H1 (cell line): ENCODE measurements at places on chromosomes 13 and 19.

GRCh38 chr13:28052945-28053344 lies 47.4 kb downstream of the FLT3 start:
- DNase-seq = no peak

DNA sequence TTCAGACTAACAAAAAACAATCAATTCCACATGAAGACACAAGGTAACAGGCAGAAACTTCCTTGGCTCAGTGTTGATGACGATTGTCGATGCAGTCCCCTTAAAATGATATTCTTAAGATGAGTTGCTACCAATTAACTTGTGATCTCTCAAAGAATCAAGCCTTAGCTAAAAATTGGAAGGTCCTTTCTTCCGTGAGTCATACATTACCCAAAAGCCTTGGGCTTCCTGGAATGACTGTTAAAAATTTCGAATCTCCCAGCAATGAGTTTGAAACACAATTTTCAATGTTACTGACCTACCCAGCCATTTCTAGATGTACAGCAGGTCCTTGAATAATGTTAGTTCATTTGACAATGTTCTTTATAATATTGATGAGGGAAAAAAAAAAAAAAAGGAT lies 28.0 kb upstream of the RB1 start:
- no peak for DNase-seq

GRCh38 chr13:98370806-98371515 lies 193.9 kb upstream of the RNF113B start:
- DNase-seq = no peak

DNA sequence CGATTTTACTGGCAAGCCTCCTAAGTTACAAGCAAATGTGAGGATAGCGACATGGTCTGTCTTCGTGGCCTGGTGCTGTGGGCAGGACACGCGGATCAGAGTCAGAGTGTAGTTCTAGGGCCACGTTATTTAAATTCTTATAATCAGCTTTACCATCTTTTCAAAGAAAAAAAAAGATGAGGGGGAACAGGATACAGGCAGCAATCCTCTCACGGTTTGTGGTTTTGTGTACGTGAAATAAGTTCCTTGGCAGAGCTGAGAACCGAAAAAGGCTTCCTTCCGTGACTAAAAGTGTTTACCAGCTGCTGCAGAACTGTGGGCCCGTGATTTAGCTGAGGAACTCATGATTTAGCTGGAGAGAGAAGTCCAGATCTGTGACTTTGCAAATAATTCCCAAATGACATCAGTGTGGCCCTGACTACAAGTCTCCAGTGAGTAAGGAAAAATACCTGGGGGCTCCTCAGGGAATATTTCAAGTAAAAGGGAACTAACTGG lies 27.2 kb downstream of the RCBTB2 start:
- DNase-seq = no peak

GRCh38 chr13:101025925-101026324 lies 351.3 kb upstream of the TMTC4 start:
- no peak for DNase-seq

GRCh38 chr13:65540175-65540574 lies 1690.0 kb downstream of the PCDH9 start:
- DNase-seq = no peak

DNA sequence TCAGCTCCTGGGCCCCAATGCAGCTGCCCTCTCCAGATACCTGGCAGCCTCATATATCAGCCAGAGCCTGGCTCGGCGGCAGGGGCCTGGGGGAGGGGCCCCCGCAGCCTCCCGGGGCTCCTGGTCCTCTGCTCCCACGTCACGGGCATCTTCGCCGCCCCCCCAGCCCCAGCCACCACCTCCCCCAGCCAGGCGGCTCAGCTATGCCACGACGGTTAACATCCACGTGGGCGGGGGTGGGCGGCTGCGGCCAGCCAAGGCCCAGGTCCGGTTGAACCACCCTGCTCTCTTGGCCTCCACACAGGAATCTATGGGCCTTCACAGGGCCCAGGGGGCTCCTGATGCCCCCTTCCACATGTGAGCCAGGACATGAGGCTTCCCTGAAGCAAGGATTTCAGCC lies 10.8 kb downstream of the RPS16 start:
- DNase-seq = no peak

GRCh38 chr13:62046512-62046911 lies 630.9 kb upstream of the PCDH20 start:
- DNase-seq = no peak

- no peak for DNase-seq
Measured at GRCh38 chr13:49305792-49306425, 58.2 kb downstream of the CDADC1 start.

- no peak for DNase-seq
Measured at GRCh38 chr19:52206481-52206880, 16.6 kb downstream of the PPP2R1A start.

DNA sequence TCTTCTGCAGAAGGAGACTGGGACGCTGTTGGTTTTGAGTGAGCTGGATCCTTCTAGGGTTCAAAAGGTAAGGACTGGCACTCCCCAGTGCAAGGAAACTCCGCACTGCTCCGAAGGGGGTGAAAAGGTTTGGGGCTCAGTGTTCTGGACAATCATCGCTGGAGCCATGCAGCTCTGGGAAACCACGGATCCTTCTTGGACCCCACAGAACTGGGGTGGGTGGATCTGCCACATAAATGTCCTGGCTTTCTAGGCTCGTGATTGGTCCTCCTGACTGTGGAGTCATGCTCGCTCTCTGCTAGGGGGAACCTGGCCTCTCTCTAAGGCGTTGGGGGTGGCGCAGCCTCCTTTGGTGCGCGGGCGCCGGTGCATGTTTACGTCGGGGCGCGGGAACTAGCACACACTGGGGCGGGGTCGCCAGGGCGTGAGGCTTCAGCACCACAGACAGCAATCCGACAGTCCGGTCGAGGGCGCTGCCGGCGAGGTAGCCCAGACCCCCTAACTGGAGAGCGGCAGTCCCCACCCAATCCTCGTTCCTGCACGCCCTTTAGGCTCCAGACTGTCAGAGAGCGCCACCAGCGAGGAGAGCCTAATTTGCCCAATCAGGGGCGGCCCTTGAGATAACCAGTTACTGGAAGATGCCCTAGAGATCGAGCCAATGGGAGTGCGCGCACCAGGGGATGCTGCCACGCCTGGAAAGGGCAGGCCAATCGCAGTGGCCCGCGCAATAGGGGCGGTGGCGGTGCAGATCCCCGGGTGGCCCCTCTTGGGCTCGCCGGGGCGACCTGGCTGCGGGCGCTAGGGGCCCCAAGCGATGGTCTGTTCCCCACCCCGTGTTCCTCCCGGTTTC lies 913 bp upstream of the ELAVL3 start:
- DNase-seq = peak; percentile 79

DNA sequence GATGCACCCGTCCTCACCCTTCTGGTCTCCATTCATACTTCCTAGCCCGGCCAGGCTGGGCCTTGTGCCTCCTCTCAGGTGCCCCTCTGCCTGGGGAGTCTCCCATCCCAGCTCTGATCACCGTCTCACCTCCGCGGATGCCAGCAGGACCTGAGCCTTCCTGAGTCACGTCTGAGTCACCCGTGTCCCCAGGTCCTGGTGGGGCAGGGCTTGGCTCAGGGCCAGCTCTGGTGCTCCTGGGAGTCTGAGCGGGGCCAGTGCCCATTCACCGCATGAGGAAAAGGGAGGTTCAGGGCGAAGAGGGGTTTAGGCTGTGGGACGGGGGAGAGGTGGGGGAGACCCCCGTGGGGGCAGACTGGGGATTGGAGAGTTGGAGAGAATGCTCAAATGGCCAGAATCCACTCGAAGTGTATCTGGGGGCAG lies 593 bp downstream of the ATP8B3 start:
- DNase-seq = no peak

GRCh38 chr13:94968040-94968756 lies 255.9 kb upstream of the SOX21 start:
- DNase-seq = no peak

DNA sequence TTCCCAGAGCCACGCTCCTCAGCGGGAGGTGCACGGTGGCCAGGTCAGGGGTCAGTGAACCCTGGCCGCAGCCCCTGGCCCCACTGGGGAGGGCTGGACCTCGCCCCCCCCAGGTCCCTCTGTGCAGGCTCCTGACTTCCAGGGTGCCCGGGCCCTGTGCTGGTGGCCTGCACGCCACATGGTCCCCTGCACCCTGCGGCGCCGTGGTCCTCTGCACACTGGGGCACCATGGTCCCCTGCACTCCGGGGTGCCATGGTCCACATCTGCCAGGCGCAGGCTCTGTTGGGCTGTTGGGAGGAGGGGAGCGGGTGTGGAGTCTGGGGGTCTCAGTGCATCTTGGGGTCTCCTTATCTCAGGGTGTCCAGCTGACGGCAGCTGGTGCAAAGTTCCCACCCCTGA lies 23.3 kb upstream of the TMEM255B start:
- no peak for DNase-seq

DNA sequence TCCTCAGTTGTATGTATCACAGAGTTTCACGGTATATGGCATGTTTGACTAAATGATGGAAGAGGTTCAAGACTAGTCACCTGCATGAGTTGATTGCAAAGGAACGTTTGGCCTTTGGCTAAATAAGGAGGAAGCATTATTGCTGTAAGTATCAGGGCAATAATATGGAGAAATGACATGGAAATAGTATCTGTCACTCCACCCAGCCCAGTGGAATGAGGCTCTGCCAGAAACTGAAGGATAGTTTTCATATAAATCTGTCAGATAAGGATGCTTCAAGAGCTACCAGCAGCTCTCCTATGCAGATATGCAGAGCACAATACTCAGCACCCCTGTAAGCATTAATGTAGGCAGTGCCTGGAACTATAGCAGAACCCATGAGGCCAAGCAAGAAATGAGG lies 55.7 kb upstream of the DCT start:
- no peak for DNase-seq

DNA sequence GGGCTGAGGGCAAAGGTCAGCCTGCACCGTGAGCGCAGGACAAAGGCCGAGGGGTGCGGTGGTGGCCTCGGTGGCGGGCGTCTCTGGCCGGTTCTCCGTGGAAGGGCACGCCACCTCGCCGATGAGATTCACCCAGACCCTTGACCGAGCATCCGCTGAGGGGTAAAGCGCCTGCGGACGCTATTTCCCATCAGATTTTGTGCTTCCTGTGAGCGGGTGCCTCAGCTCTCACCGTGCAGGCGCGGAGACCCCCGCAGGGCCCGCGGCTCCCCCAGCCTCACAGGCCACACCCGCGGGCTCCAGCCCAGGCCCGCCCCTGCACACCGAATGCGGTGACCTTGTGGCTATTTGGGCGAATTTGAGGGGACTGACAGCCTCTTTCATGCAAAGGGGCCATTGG lies 348.0 kb downstream of the TEX29 start:
- no peak for DNase-seq

GRCh38 chr19:43784981-43785808 lies 4.4 kb upstream of the KCNN4 start:
- DNase-seq = peak; percentile 64

- DNase-seq = peak; percentile 56
Measured at GRCh38 chr13:26558074-26558805, 757 bp downstream of the WASF3 start.

DNA sequence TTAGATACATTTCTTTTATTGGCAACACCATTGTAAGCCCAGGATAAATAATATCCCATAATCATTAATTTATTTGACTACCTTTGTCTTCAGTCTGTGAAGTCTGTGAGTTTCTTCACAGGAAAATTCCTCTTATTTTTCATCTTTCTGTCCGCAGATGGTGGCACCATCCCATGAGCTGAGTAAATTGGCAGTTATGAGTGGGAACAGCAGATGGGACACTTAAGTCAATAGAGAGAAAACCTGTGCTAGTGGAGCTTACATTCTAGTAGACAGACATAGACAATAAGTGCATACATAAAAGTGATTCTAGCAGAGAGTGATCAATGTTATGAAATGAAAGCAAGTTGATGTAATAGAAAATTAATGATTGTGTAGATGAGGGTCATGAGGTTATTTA lies 638.2 kb upstream of the MIR17HG start:
- no peak for DNase-seq

DNA sequence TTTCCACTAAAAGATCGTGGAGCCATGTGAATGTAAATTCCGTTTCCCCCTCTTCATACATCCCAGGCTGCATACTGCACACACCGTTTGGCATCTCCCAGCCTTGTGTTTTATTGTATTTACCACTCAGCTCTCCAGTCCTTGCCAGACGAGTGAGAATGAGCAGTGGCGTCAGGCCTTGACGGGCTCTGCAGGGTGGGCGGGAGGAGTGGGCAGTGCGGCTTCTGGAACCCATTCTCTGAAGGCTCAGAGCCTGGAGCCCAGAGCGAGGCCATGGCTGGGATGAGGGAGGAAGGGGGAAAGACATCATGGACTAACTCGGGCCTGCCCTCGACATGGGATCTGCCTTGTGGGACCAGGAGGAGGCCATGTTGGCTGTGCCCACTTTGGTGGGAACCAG lies 25.1 kb downstream of the BICRA start:
- no peak for DNase-seq

GRCh38 chr19:16442386-16443276 lies 29.1 kb downstream of the EPS15L1 start:
- no peak for DNase-seq

- DNase-seq = no peak
Measured at GRCh38 chr13:63902141-63902540, 2486.5 kb upstream of the PCDH20 start.

DNA sequence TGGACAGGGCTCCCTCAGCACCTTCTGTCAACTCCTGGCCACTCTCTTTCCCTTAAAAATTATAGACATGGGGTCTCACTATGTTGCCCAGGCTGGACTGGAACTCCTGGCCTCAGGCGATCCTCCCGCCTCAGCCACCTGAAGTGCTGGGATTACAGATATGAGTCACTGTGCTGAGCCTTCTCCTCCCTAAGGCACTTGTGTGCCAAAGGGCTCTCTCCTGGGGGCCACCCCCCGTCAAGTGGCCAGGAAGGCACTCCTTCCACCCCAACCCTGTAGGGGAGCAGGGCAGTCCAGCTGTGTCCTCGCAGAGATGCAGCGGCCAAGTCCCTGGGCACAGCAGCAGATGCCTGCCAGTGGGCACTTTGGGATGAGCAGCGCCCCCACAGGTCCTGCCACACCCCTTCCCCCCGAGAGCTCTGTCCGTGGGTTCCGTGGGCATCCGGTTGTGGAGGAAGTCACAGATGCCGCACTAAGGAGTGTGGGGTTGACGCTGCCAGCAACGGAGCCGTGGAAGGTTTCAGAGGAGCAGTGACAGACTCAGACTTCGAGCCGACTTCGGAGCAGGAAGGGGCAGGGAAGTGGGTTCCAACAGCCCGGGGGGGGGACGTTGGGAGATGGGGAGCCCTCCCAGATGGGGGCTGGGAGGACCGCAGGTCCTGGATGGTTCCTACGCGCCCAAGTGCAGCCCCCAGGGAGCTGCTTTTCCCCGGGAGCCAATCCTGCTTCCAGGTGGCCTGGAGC lies 3.3 kb upstream of the UQCR11 start:
- DNase-seq = no peak

- DNase-seq = no peak
Measured at GRCh38 chr19:41531438-41532311, 44.3 kb upstream of the CEACAM21 start.

DNA sequence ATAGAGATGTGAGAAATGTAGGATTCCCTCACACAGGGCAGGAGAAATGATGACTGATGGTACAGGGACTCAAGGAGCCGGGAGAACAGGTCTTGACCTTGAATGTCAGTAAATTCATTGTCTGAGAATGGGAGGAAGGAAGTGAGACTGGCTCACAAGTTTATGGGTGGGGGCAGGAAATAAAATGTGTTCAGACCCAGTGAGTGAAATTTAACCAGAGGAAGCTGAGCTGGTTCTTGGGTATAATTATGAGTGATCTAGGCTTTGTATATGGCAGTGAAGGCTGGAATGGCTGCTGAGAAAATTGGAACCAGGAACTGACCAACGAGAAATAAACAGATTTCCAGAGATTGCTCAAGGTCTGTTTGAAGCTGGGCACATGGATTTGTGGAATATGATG lies 6.3 kb upstream of the IGSF23 start:
- DNase-seq = no peak

- no peak for DNase-seq
Measured at GRCh38 chr19:44623626-44624025, 10.3 kb downstream of the IGSF23 start.

GRCh38 chr19:47786566-47786965 lies 8.1 kb downstream of the SELENOW start:
- DNase-seq = no peak
